ENCODE measurements at places on chromosomes 3 and 15. TPM values are rescaled to one million over a fixed set of nuclear protein-coding genes. Genes with fewer than 3 reads are reported as not detected.

The ZNF385D gene
- total RNA-seq = 8.1 TPM

The CPEB1 gene
- 8.1 TPM for total RNA-seq

The CCR1 gene
- 5.3 TPM for total RNA-seq

The COL6A5 gene
- not detected for total RNA-seq

The SIDT1 gene
- total RNA-seq = 1.3 TPM

The TNFAIP8L3 gene
- total RNA-seq = 26.4 TPM

DNA sequence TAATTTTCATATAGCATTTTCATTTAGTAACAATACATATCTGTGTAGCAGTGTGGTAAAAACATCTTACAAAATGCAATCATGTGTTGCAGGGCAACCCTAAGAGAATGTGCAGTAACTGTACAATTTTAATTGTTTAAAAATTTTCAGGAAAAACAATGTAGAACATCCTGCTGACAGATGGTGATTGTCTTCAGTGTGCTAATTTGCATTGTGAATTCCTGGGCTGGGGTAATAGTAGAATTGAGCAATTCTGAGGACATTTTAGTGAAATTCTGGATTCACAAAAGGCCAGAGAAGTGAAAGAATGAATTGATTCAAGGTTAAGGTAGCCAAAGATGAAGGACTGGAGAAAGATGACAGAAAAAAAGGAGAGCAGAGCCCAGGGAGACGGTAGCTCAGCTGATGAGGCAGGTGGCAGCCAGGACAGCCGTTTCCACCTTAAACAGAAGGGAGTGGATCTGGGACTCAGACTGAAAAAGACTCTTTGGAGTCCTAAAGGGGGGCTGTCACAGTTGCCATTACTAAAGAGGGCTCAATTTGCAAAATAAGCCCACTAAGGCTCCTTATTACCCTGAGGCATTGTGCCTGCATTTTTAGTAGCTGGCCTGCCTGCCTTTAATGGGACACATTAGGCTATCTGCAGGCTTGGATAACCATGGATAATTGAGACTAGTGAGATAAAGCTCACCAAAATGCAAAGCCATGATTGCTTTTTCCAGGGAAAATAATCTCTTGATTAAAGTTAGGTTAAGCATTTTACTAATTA lies 8.6 kb downstream of the MAP3K13 start:
- DNase-seq = no peak

DNA sequence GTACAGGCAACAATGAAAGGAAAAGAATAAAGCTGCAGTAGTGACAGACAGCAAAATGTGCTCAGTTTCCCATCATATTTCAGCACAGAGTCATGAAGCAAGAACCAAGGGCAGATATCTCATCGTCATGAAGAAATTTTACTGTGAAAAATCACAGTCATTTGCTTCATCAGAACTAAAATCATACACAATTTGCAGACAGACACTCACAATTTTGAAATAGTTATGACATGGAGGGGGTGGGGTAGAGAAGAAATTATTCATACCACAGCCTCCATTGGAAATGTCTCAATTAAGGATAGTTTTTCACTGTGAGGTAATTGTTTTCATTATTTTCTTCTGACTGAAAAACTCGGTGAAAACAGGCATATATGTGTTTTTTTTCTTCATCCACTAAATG lies 78.8 kb upstream of the CNTN3 start:
- DNase-seq = no peak

GRCh38 chr3:10450494-10451440 lies 54.6 kb downstream of the ATP2B2 start:
- no peak for DNase-seq

DNA sequence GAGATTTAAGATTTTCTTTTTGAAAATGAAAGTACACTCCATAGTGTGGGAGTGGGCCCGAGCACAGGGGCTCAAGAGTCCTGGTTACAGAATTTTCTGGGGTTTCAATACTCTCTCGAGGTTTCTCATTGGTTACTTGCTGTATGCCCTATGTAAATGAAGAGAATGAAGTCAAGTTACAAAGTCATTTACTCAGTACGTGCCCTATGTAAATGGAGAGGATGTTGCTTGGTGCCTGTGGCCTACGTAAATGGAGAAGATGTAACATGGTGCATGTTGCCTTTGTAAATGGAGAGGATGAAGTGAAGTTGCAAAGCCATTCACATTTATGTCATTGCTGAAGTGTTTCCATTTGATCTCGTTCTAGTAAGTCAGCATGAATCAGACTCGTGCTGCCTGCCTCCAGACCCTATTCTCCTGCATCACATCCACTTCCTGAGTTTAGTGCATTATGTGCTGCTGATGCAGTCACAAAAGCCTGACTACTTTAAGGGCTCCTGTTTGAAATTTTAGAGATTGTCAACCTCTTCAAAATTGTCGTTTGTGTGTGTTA lies 302.0 kb downstream of the ZBBX start:
- DNase-seq = no peak

DNA sequence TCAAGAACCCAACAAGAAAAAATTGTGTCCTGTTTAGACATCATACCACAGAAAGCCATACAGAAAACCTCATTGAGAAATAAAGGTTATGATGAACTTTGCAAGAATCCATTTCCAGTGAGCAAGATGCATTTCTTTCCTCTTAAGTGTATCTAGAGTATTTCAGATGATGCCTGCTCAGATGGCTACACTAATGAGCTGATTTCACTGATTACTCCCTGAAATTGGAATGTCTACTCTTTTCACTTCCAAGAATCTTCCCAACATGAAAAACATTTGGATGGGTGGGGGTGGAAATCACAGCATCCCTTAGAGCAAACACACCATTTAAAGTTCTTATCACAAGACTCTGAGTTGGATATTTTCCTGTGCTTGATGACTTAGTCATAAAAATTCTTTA lies 41.4 kb upstream of the IL12A start:
- no peak for DNase-seq

DNA sequence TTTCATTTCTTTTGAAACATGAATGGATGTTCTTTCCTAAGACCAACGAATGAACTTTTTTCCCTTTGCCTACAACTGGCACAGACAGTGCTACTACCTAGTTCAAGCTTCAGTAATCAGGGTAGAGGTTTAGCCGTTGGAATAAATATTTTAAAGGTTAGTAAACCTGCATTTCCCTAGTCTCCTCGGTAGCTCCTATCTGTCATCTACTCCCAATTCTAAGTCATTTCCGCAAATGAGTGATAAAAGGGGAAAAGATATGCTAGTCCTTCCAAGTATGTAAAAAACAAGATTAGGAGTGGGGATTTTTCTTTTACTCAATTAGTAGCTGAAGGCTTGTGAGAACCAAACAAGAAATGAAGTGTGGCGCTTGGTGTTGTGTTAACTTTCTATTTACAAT lies 15.2 kb downstream of the SLTM start:
- DNase-seq = no peak

GRCh38 chr15:28993051-28993719 lies 107.4 kb downstream of the APBA2 start:
- DNase-seq = no peak

GRCh38 chr15:39131609-39132008 lies 449.3 kb upstream of the THBS1 start:
- DNase-seq = no peak

Data from esophagus muscularis mucosa (tissue), 4 donors.